ENCODE measurements at places on chromosomes 5 and 9. TPM values are rescaled to one million over a fixed set of nuclear protein-coding genes. Genes with fewer than 3 reads are reported as not detected.

SPINK6 gene
- not detected for total RNA-seq

OCLN gene
- 14.1 TPM for total RNA-seq

- no peak for DNase-seq
- H3K4me3 ChIP-seq = no peak overlapping the region
- H3K36me3 ChIP-seq = peaks cover 3% of the 10 kb centered on the region
- no peak overlapping the region for H3K27ac ChIP-seq
- no peaks in the 10 kb centered on the region for H3K27me3 ChIP-seq
Observed at GRCh38 chr5:169876386-169876785, 103.9 kb downstream of the INSYN2B start.

DNA sequence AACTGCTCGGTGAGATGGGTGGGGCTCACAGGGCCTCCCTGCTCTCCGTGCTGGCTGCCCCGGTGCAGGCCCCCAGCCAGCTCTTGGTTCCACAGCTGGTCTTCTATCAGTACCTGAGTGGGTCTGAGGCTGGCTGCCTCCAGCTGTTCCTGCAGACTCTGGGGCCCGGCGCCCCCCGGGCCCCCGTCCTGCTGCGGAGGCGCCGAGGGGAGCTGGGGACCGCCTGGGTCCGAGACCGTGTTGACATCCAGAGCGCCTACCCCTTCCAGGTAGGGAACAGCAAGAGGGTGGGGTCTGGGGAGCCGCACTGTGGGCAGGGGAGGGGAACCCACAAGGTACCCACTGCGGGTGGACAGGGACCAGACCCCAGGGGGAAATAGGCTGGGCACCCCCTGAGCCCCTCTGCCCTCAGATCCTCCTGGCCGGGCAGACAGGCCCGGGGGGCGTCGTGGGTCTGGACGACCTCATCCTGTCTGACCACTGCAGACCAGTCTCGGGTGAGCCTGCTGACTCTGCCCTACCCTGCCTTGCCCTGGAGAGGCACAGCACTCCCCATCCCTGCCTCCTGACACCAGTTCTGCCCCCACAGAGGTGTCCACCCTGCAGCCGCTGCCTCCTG lies 2.8 kb downstream of the MAMDC4 start:
- no peak overlapping the region for H3K27ac ChIP-seq
- H3K4me1 ChIP-seq = peaks cover 5% of the 10 kb centered on the region
- DNase-seq = no peak
- H3K36me3 ChIP-seq = no peaks in the 10 kb centered on the region

PFN3 gene
- not detected for total RNA-seq

- H3K4me3 ChIP-seq = no peak overlapping the region
- H3K36me3 ChIP-seq = no peaks in the 10 kb centered on the region
- H3K27me3 ChIP-seq = no peaks in the 10 kb centered on the region
- DNase-seq = no peak
Observed at GRCh38 chr5:131791866-131792265, 5.0 kb downstream of the FNIP1 start.

OR1Q1 gene
- not detected for total RNA-seq

NPR3 gene
- total RNA-seq = 6.0 TPM

CDK5RAP2 gene
- total RNA-seq = 94.5 TPM

- H3K27ac ChIP-seq = peak overlapping the region; percentile 69
- H3K4me1 ChIP-seq = peaks cover 23% of the 10 kb centered on the region
- no peaks in the 10 kb centered on the region for H3K36me3 ChIP-seq
- H3K27me3 ChIP-seq = no peaks in the 10 kb centered on the region
- peak; percentile 33 for DNase-seq
- H3K4me3 ChIP-seq = peak overlapping the region; percentile 96
Observed at GRCh38 chr9:127980060-127980705, 606 bp downstream of the EEIG1 start.

Data from A673 (cell line).